ENCODE measurements at places on chromosomes 4 and X.

- no peak for DNase-seq
Measured at GRCh38 chrX:69015156-69015555, 150.1 kb downstream of the PJA1 start.

GRCh38 chrX:129553619-129554288 lies 13.7 kb downstream of the OCRL start:
- DNase-seq: no peak

DNA sequence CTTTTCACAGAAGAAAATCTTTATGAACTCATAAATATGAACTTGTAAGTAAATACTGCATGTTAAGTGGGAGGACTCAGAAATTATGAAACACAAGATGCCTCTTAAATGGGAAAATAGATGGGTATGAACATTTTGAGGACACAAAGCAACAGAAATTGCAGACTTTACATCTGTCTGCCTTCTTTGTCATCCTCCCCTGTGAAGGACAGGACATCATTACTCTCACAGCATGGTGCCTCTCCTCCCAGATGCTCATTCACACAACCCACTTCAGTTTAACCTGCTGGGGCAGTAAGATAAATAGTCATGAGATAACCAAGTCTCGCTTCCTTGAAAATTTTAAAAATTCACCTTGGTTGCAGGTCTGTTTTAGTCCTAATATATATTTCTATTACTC lies 144.5 kb downstream of the APBB2 start:
- DNase-seq: no peak

DNA sequence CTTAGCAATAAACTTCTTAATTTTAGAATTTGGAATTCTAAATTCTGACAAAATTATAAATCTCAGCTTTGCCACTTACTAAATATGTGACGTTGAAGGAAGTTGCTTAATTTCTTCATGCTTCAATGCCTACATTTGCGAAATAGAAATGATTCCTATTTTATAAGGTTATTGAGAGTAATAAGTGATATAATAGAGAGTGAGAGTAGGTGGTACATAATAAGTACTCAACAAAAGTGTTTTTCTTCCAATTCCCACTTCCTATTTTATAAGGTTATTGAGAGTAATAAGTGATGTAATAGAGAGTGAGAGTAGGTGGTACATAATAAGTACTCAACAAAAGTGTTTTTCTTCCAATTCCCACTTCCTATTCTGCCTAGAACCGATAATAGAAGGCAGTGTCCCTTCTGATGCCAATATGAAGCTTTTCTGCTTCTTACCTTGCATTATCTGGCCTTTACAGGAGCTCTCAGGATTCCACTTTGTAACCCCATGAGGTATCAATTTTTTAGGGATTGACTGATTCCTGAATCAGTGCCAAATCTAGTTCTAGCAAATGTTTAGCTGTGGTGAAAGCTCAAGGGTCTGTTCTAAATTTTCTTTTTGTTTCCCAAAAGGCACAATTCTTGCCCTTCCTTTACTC lies 31.4 kb downstream of the VSIG4 start:
- DNase-seq: no peak

- DNase-seq: no peak
Measured at GRCh38 chrX:83511208-83511607, 3.1 kb downstream of the POU3F4 start.

- peak; percentile 58 for DNase-seq
Measured at GRCh38 chr4:56410247-56411062, 23.2 kb upstream of the AASDH start.

DNA sequence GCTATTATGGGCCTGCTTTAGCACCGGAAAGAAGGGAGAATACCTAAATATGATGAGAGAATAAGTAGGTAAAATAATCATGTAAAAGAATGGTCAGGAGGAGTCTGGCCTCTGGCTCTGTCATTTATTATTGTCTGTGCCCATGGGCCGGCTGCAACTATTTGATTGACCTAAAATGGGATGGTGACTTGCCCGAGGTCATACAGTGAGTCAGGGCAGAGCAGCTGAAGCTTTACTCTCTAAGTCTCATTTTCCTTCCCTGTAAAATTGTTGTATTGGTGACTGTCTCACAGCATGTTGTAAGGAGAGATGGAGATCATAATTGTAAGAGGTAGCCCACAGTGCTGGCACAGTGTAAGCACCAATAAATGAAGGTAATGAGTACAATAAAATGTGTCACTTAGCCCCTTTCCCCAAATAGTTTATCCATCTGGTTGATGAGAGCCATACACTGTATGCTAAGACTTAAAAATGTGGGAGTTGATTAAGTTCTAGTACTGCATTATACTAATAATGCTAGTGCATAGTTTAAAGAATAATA lies 39.6 kb downstream of the RUFY3 start:
- DNase-seq: no peak

- DNase-seq: peak; percentile 74
Measured at GRCh38 chr4:9762823-9763475, 18.5 kb upstream of the DRD5 start.

GRCh38 chr4:80463509-80463908 lies 128.0 kb downstream of the CFAP299 start:
- DNase-seq: no peak

- peak; percentile 53 for DNase-seq
Measured at GRCh38 chrX:66012094-66012534, 27.8 kb downstream of the VSIG4 start.

- no peak for DNase-seq
Measured at GRCh38 chr4:58849026-58849425, 1738.8 kb upstream of the IGFBP7 start.

GRCh38 chrX:140099221-140099620 lies 133.9 kb upstream of the CXorf66 start:
- DNase-seq: no peak

- no peak for DNase-seq
Measured at GRCh38 chr4:3207531-3208037, 41.4 kb upstream of the MSANTD1 start.

- no peak for DNase-seq
Measured at GRCh38 chr4:1317177-1318045, 27.7 kb downstream of the MAEA start.

DNA sequence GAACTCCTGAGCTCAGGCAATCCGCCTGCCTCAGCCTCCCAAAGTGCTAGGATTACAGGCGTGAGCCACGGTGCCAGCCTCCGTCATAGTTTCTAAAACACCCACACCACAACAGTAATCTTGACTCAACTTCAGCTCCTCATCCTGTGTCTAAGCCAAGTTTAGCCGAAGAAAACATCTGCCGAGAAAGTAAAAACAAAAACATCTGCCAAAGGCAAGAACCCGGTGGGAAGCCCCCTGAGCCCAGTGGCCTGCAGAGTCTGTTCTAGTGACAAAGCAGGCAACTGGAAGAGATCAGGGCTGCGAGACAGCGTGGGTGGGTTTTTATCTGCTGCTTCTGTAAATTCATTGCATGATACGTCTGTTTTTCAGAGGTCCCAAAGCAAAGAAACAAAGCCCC lies 26.6 kb upstream of the CD99 start:
- no peak for DNase-seq

- no peak for DNase-seq
Measured at GRCh38 chrX:26613956-26614355, 398.0 kb downstream of the MAGEB5 start.

- no peak for DNase-seq
Measured at GRCh38 chr4:102757681-102758080, 3.1 kb downstream of the MANBA start.

DNA sequence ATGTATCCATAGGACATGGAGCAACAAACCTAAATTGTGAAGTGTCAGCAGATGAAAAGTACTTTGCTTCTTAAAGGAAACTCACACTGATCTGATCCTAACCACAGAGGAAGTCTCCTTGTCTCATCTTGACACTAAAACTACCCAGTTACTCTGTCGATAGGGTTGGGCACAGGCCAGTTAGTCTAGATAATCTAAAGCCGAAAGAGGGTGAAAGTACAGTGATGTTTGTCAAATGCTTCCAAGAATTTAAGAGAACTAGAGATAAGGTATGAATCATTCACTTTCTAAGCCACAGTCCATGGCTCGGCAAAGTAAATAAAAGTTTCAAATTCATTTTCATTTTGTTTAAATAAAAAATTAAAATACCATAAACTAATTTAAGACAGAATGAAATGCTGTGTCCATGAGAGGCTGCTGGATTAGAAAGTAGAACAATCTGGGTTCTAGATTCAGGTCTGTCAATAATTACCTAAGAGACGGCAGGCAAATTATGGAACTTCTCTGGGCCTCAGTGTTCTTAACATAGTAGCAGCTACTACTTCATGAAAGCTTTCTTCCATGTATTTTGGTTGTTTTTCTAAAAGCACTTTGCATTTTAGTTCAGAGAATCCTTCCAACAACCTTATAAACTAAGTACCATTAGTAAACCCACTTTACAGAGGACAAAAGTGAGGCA lies 176.7 kb downstream of the LDB2 start:
- DNase-seq: no peak

DNA sequence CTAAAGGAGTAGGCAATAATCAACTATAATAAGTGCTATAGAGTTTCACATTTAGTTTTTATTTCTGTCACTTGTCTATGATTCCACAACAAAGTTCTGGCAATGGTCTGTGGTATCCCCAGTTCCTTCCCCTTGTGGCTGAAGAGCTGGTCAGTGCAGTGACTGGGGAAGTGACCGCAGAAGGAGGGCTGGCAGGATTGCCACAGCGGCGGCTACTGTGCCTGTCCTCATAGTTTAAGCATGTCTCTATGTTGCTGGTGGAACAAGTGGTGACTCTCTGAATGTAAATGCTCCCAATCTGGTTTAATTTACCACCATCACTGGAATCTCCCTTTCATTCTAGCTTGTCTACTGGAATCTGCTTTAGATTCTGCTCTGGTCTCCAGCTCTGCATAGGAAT lies 170.6 kb upstream of the GK2 start:
- DNase-seq: no peak

DNA sequence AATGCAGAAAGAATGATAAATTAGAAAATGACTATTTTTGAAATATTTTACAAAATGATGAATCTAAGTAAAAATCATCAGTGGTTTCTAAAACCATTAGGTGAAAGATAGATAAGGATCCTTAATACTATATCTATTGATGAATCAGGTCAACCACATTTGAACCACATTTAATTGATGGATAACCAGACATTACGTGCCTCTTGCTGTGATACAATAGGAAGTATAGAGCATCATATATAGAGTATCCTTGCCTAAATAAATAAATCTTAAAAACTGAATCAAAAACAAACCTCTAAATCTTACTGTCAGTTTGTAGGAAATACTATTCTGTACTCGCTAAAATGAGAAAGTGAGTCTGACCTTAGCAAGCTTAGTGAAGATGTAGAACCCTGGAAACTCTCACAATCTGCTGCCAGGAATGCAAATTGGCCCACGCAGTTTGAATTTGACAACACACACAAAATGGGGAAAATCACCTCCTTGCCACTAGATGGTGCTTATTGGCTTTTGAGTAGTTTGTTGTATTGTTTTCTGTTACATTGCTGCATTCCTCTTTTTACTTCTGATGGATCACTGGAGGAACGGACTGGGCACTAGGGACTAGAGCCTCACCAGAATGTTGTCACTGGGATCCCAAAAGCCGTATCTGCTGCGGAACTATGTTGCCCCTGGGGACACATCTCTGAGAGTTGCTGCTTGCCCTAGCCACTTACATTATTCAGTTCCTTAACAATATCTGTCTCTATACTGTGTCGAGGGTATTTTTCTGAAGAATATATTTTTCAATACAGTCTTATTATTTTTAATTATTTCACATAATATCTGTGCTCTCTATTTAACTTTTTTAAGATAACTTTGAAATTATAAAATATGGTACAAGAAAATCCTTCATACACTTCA lies 25.4 kb upstream of the SLAIN2 start:
- peak; percentile 36 for DNase-seq

- DNase-seq: no peak
Measured at GRCh38 chr4:24265989-24266388, 318.4 kb downstream of the DHX15 start.

GRCh38 chrX:77003956-77004355 lies 443.2 kb upstream of the FGF16 start:
- peak; percentile 76 for DNase-seq

DNA sequence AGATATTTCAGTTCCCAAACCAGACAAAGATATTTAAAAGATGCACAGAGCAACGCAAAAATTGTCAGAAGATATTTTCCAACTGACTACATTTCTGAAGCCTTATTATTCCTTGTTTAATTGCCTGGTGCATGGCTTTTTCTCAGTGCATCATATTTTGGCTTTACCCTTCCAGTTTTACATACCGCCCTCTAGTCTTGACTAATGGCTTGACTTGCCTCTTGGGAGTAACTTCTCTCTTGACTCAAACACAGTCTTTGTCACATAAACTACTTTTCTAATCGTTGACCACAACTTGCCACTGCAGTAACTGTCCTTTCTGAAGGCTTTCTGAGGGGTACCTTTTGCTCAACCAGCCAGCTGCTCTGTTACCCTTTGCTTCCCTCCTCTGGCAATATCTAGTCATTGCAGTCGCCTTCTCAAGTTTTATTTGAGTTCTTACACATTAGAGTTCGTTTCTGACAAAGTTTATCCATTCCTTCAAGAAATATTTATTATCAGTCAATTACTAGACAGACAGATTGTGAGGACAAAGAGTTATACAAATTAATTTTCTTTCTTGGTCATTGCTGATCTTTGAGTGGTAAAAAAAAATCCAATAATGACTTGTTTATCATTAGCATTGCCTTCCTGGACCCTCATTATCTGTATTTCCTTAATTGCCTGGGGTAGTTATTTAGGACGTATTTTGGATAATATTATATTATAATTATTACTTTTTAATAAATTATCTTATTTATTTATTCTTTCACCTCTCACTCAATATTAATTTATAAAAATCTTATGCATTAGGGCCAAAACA lies 506.9 kb upstream of the PCDH10 start:
- DNase-seq: peak; percentile 17

- no peak for DNase-seq
Measured at GRCh38 chr4:138085736-138086305, 156.3 kb downstream of the SLC7A11 start.

DNA sequence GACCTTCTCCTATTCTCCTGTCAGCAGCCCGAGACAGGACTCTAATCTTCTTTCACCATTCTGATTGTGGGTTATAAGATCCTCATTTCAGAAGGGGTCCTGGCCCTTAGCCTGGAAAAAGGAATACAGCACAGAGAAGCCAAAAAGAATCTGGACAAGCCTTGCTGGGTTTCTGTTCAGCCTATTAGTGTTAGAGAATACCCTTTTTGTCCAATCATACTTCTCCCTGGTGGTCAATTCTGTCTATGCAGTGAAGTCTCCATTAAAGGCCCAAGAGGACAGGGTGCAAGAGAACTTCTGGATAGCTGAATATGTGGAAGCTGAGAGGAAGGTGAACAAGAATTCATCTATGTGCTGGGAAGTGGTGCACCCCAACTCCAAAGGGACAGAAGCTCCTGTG lies 105.7 kb upstream of the AGA start:
- DNase-seq: no peak

GRCh38 chr4:75036046-75036830 lies 103.3 kb downstream of the PARM1 start:
- no peak for DNase-seq

GRCh38 chr4:138945401-138945800 lies 70.2 kb upstream of the NOCT start:
- no peak for DNase-seq

DNA sequence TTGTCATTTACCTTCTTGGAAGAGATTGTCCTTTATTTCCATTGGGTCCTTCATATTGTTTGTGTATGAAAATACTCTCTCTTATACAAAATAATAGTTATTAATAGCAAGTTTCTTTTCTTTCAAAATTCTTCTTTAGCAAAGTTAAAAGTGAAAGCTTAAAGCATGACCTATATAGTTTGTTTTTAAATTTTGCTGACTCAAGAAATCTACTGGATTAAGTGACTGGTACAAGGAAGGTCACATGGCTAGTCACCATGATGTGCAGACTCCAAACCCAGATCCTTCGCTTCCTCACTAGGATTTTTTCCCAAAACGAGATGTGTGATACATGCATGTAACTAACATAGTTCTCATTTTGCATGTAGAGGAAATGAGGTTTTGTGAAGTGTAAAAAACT lies 322.7 kb downstream of the FRMPD4 start:
- no peak for DNase-seq
